ENCODE measurements at places on chromosomes 7 and 10. TPM values are rescaled to one million over a fixed set of nuclear protein-coding genes. Genes with fewer than 3 reads are reported as not detected.

The NACAD gene
- total RNA-seq = 5.3 TPM

- no peak for DNase-seq
These were observed 264.7 kb upstream of the NFE2L3 start for GRCh38 chr7:25887266-25887665.

- DNase-seq = no peak
These were observed 115.9 kb downstream of the PIP4K2A start for GRCh38 chr10:22598478-22598877.

DNA sequence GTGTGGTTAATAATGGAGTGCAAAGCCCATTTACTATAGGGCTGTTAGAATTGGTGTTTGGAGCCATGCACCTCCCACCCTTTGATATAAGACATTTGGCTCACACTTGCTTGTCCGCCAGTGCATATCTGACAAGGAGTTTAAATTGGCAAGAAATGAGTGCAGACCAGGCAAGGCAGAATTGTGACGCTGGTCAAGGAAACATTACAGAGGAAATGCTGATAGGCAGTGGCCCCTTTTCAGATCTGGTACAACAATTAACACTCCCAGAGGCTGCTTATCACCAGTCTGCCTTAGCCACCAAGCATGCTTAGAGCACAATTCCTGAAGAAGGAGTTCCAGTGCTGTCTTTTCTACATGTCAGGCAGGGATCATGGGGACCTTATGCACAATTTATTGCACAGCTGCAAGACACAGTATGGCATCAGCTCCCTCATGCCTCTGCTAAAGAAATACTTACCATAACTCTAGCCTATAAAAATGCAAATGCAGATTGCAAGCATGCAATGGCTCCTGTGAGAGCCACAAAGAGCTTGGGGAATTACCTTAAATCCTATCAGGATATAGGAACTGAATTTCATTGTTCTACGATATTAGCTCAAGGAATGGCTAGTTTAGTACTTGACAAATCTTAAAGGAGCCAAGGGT lies 35.2 kb downstream of the OR13A1 start:
- no peak for DNase-seq

The HSPB1 gene
- 422 TPM for total RNA-seq

The SPDYE3 gene
- not detected for total RNA-seq

- no peak for DNase-seq
These were observed 19.6 kb upstream of the INPP5A start for GRCh38 chr10:132517951-132518521.

The CRYGN gene
- total RNA-seq = 0.74 TPM

DNA sequence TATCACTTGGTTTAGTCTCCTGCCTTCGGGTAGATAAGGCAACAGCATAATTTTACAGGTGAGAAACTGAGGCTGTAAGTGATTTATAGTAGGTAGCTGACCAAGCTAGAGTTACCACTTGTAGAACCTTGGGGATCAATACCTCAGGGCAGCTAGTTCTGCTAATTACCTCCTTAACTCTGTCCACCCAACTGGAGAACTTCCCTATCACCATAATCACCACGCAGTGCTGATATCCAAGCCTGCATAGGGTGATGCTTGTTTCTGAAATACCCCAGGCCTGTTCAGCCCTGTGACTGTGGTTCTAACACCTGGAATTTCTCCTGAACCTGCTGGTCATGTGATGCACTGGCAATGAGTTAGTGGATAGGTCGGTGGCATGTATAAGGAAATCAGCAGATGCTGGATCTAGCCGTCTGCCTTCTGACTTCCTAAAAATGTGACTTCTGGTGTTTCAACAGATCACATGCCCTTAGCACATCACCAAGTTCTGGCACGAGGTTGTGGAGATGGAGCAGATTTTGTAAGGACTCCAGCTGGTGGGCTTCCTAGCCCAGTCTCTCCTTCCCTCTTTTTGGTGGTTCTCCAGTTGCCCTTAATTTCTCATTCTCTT lies 15.3 kb downstream of the PLAU start:
- no peak for DNase-seq

The WIPF3 gene
- 2.0 TPM for total RNA-seq

- no peak for DNase-seq
These were observed 29.3 kb upstream of the PRKAR1B start for GRCh38 chr7:756231-756927.

All from Panc1 (cell line).